ENCODE measurements at places on chromosomes 5 and 9.
A peak's percentile ranks its signal among the peaks of the same experiment; 100 is the strongest.

- DNase-seq: no peak
These were observed 37.1 kb upstream of the PRUNE2 start for GRCh38 chr9:76943054-76943453.

DNA sequence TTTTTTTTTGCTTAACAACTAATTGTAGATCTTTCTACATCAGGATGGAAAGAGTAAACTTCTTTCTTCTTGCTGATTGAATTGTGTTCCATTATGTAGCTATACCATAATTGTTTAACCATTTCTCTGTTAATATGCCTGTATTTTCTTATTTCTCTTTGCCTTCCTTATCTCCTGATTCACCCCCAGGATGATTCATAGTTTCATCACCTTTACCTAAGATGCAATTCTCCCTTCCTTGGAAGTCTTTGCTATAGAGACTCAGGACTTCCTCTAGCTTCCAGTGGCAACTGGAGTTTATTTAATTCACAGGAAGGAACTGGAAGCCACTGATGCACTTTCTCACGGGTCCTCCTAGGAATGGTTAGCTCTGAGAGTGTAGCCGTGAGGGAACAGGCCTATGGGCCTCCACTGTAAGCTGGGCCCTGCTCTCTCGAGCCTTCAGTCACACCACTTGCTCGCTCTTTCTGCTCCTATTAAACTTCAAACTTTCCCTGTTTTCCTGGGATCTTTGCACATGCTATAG is 83.1 kb downstream of the FGF1 start:
- DNase-seq: no peak

DNA sequence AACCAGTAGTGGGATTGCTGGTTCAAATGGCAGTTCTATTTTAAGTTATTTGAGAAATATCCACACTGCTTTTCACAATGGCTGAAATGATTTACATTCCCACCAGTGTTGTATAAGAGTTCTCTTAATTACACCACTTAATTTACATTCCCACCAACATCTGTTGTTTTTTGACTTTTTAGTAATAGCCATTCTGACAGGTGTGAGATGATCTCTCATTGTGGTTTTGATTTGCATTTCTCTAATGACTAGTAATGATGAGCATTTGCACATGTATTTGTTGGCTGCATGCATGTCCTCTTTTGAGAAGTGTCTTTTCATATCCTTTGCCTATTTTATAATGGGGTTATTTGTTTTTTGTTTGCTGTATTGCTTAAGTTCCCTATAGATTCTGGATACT is 688.3 kb downstream of the PRR16 start:
- no peak for DNase-seq

DNA sequence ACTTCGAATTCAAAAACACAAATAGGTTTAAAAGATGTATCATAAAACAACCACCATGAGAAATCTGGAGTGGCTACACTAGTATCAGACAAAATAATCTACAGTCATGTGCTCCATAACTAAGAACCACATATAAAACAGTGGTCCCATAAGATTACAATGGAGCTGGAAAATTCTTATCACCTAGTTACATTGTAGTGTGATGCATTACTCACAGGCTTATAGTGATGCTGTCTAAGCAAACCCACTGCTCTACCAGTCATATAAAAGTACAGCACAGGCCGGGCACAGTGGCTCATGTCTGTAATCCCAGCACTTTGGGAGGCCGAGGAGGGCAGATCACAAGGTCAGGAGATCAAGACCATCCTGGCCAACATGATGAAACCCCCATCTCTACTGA is 160.1 kb downstream of the ROR2 start:
- no peak for DNase-seq

DNA sequence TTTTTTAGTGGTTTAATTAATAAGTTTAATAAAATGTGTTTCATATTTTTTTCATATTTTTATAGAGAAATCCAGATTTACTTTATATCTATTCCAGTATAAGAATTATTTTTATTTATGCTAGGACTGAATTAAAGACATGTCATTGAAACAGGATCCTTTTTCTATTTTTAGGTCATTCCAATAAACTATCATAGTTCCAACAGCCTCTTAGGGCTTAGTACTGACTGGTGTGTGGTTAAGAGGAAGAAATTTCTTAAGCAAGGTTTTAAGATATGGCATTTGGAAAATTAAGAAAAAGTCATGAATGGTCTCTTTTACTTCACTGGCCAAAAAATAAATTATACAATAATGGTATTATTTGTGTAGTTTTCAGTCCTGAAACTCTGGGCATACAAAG is 31.2 kb upstream of the PRR16 start:
- no peak for DNase-seq

- no peak for DNase-seq
These were observed 19.4 kb downstream of the ENHO start for GRCh38 chr9:34503406-34503805.

DNA sequence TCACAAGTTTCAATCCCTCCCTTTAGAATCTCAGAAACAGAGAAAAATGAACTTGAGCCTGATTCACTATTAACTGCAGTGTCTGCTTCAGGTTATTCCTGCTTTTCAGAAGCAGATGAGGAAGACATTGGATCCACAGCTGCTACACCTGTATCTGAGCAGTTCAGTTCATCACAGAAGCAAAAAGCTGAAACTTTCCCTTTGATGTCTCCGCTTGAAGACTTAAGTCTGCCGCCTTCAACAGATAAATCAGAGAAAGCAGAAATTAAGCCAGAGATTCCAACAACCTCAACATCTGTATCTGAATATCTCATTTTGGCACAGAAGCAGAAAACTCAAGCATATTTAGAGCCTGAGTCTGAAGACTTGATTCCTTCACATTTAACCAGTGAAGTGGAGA is 42.1 kb downstream of the CMYA5 start:
- no peak for DNase-seq

- peak; percentile 84 for DNase-seq
These were observed 1.1 kb downstream of the HNRNPA0 start for GRCh38 chr5:137752905-137753690.

GRCh38 chr5:84092738-84093137 is 291.9 kb downstream of the EDIL3 start:
- DNase-seq: no peak

- DNase-seq: peak; percentile 43
These were observed 1.7 kb downstream of the POLR3G start for GRCh38 chr5:90476391-90476790.

DNA sequence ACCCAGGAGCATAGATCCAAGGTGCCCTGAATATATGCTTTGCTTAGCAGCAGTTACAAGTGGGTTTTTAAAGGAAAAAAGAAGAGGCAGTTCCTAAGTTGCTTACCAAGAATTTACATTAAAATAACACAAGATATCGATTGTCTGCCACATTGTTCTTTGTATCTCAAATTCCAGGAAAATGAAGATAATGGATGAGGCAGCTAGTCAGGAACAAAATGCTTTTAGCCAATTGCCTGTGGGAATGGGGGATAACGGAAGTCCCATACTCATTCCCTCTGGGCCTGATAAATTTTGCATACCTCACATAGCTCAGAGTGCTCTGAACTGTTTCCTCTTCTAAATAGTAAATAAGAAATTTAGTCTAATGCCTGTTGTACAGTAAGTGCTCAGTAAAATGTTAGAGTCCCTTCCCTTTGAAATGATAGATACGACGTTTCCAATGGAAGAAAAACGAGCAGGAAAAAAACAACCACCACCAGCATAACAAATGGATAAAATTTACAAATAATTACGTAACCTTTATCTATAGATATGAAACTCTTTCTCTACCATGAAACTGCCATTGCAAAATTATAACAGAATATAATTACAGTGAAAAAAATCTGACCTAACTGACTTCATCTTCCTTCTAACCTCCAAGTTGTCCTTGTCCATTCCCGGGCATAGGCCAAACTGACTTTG is 35.5 kb upstream of the TENT2 start:
- DNase-seq: no peak

GRCh38 chr5:178551059-178551458 is 39.1 kb downstream of the COL23A1 start:
- peak; percentile 74 for DNase-seq

- no peak for DNase-seq
These were observed 84.4 kb upstream of the NUDT12 start for GRCh38 chr5:103646698-103647614.

- no peak for DNase-seq
These were observed 463.7 kb upstream of the TLE4 start for GRCh38 chr9:79107911-79108676.

DNA sequence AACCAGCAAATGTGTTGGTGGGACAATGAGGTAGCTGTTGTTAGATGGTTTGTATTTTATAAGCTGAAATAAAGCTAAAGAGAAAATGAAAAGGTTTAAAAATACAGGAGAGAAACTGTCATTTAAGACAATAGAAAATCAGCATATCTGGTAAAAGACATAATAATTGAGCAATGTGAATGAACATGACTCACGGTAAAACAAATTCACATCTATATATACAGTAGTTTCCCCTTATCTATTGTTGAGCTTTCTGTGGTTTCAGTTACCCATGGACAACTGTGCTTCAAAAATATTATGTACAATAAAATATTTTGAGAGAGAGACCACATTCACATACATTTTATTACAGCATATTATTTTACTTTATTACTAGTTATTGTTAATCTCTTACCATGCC is 1649.8 kb downstream of the EFNA5 start:
- no peak for DNase-seq

GRCh38 chr5:147675168-147675567 is 107.4 kb downstream of the JAKMIP2 start:
- DNase-seq: peak; percentile 33

DNA sequence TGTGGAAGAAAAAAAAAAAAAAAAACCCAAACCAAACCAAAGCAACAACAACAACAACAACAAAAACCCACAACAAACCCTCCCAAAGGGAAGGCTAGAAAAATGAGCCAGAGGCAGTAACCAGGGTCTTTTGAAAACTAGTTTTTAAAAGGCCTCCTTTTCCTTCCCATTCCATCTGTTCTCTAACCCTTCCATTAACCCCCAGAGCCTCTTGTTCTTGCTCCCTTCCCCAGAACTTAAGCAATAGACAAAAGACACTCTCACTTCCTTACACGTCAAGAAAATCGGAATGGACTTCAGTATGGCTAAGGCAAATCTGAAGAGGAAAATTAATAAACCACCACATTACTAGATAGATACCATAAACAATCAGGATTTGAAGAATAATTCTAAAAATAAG is 292.8 kb downstream of the ARL15 start:
- DNase-seq: no peak

DNA sequence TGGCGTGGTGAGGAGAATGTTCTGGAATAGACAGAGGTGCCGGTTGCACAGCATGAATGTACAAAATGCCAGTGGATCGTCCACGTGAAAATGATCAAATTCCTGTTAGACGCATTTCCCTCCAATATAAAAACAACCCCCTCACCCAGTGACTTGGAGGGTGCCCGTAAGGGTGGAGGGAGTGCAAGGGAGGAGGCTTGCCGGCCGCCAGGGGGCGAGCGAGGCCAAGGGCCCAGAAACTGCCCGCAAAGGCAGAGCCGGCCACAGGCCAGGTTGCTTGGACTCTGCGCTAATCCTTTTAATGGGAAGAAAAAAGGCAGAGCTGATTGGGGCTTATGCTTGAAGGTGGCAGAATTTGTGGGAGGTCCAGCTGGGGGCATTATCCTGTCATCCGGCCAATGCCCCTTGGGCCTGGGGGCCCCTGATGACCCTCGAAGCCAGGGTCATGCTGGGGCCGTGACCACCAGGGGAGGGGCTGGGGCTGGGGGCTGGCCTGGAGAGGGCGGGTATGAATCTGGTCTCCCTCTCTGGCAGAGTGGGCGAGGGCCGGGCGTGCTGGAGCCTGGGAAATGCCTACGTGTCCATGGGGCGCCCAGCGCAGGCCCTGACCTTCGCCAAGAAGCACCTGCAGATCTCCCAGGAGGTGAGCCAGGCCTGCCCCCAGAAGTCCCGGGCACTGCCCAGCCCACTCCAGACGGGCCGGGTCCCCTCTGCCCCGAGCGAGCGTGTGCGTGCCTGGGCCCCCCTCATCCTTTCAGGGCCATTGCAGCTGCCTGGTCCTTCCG is 12.0 kb downstream of the GPSM1 start:
- DNase-seq: peak; percentile 83

GRCh38 chr5:25649628-25650265 is 1005.0 kb upstream of the CDH10 start:
- no peak for DNase-seq

DNA sequence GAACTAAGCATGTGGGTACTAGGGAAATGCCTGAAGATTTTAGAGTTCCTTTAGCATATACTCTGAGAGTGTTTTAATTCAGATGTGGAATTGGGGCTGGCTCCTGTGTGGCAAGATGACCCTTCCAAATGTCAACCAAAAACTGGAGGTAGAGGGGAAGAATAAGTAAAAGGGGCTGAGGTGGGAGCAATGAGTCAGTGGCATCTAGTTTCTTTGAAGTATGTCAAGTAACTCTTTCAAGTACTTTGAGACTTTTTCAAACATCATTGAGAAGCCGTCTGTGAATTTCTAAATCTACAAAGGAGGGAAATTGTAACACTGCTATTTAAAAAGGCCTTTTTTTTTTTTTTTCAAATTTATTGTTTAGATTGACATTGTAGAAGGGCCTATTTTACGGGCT is 184.4 kb downstream of the MAN2A1 start:
- DNase-seq: no peak

GRCh38 chr5:175654339-175654738 is 3.5 kb upstream of the HRH2 start:
- DNase-seq: no peak

DNA sequence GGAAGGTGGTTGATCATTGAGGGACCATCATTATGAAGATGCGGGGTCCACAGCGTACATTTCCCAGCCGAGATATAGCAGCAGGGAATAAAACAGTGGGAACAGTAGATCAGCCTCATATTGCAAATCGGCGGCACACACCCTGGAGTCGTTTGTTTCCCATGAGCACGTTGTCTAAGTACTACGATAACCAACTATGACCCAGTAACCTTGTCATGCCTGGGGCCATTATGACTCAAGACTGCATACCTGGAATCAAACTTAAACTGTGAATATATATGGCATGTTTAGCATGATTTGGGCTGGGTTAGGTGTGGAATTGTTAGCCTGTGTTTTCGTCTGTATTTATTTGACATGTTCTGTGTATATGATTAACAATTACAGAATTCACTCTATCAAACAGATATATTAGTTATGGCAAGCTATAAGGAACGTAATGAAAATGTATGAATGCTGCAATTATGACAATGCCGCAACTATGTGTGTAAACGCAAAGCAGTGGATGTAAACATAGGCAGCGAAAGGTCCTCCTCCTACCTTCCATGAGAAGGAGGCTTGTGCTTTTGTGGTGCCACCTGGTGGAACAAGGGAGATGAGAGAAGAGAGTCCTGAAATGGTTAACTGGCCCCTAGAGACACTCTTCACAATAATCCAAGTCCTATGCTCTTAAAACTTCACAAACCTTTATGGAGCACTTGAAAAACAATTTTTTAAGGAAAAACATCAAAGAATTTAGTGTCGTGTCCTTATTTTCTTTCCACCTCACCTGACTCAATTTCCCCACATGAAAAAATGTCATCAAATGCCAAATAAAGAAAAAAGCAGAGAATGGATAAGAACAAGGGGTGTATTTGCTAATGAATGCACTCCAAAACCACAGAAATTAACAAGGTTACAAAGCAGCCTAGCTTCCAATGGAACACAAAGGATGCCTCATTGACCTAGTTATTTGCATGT is 47.1 kb downstream of the SEMA5A start:
- peak; percentile 36 for DNase-seq
